Endothelial cell of umbilical vein (primary cell): ENCODE measurements at places on chromosomes 1 and 21. TPM values are rescaled to one million over a fixed set of nuclear protein-coding genes. Genes with fewer than 3 reads are reported as not detected.
A peak's percentile ranks its signal among the peaks of the same experiment; 100 is the strongest.

ATF6 gene
- total RNA-seq, result 38.8 and 40.3 TPM in 2 replicates

DNA sequence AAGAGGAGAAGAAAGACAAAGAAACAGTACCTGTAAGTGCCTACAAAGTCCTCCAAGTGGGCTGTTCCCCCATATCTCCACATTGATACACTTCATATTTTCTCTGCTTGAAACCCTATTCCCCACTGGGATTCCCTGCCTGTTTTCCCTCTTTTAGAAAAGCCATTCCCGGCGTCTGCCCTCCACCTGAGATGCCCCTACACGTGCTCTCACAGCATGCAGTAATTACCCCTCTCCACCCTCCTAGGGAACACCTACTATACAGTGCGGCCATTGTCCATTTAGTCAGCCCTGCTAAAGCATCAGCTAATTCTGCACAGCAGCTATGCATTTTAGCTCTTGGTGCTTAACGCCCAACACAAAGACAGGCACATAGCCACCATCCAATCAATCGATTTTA lies 135.7 kb upstream of the TIAM1 start:
- no peak for DNase-seq

KRTAP21-3 gene
- not detected in 2 replicates for total RNA-seq

IL6R gene
- total RNA-seq, result 3.3 and 4.8 TPM in 2 replicates

ATAD3C gene
- total RNA-seq, result 0.16 TPM in 1 of 2 replicates, not detected in the other

DNA sequence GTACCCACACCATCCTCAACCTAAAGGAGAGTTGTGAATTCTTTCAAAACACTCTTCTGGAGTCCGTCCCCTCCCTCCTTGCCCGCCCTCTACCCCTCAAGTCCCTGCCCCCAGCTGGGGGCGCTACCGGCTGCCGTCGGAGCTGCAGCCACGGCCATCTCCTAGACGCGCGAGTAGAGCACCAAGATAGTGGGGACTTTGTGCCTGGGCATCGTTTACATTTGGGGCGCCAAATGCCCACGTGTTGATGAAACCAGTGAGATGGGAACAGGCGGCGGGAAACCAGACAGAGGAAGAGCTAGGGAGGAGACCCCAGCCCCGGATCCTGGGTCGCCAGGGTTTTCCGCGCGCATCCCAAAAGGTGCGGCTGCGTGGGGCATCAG lies 638 bp upstream of the OLIG2 start:
- no peak for DNase-seq

- no peak for DNase-seq
Measured at GRCh38 chr1:243505986-243506689, 250.3 kb downstream of the SDCCAG8 start.

DNA sequence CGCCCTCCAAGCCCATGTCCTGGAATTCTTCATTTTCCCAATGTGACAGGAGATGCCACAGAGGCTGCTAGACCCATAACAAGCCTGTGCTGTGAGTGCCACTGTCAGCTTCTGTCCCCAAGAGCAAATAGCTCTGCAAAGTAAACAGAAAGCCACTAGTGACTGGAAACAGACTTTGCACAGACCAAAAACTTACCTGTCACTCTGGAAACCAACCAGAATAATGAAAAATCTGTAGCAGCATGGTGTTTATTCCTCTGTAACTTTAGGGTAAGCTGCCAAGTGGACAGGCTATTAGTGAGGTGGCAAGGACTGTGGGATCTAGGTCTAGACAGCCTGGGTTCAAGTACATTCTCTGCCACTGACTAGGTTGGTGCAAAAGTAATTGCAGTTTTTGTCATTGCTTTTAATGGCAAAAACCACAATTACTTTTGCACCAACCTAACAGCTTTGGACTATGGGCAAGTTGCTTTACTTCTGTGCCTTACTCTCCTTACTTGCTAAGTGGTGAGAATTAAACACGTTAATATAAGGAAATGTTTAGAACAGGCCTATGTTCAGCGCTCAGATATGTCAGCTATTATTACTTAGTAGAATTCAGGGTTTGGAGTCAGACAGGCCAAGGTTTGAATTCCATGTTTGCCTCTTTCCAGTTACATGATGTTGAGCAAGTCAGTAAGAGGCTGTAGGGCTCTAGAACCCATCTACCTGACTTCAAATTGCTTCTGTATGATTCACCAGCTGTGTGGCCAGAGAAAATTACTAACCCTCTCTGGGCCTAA lies at the start of gene C8B:
TSS of gene C8B (minus strand) at position 100 of the 782 bp plus-strand sequence. CDS start at position 33, 67 bp downstream.
- DNase-seq, result no peak

- DNase-seq, result no peak
Measured at GRCh38 chr1:170318141-170318540, 172.4 kb downstream of the NTMT2 start.

- peak; percentile 32 for DNase-seq
Measured at GRCh38 chr1:198187973-198188588, 31.3 kb downstream of the NEK7 start.

GRCh38 chr1:238052496-238053266 lies 162.0 kb upstream of the ZP4 start:
- DNase-seq, result no peak

SAMD13 gene
- total RNA-seq, result 3.9 and 4.8 TPM in 2 replicates

DNA sequence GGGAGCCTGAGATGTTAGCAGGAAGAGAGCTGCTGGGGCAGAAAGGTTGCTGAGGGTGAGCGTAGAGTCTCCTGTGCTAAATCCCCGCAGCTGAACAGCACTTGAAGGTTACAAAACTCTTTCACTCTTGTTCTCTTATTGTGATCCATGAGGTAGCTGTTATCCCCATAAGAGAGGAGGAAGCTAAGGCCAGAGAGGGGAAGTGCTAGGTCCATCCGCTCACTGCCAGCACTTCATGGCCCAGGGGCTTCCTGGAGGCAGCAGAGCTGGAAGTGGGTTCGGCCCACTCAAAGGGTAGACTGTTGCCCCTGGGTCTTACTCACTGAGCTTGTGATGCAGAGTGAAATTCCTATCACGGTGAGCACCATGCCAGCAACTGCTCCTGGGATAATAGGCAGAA lies 5.6 kb downstream of the TMEM234 start:
- DNase-seq, result no peak
